ENCODE measurements at places on chromosomes 4 and X. TPM values are rescaled to one million over a fixed set of nuclear protein-coding genes. Genes with fewer than 3 reads are reported as not detected.

Gene TMA16
- 11.9 TPM for total RNA-seq

DNA sequence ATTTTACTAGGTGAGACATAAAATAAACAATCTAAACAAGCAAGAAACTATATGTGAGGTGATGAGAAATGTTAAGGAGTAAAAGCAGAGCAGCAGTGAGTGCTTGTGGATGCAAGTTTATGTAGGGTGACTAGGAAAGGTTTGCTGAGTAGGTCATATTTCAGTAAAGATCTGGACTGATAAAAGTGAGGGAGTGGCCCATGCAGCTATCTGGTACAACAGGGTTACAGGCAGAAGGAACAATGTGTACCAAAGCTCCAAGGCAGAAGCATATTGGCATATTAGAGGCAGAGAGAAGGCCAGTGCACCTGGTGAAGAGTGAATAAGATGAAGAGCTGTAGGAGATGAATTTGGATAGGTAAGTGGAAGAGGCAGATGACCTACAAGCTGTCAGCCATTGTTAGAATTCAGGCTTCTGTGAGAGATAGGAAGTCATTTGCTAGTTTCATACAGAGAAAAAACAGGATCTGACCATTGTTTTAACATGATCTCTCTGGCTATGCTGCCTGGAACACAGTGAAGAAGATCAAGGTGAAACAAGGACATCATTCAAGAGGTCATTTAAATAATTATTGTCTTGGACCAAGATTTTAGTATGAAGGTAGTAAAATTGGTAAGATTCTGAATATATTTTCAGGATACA is 274.6 kb downstream of the ANKRD50 start:
- DNase-seq: no peak
- no peak overlapping the region for H3K4me3 ChIP-seq
- H3K36me3 ChIP-seq: no peaks in the 10 kb centered on the region
- no peak overlapping the region for H3K27ac ChIP-seq
- H3K27me3 ChIP-seq: no peaks in the 10 kb centered on the region

- H3K27me3 ChIP-seq: no peaks in the 10 kb centered on the region
- no peaks in the 10 kb centered on the region for H3K36me3 ChIP-seq
- H3K4me3 ChIP-seq: peak overlapping the region; percentile 91
- H3K4me1 ChIP-seq: peaks cover 6% of the 10 kb centered on the region
These were observed 737 bp downstream of the NELFA start for GRCh38 chr4:2007804-2008670.

Gene TCEAL3
- 11.4 TPM for total RNA-seq

GRCh38 chrX:131763674-131764073 is 219.8 kb downstream of the OR13H1 start:
- peak overlapping the region; percentile 7 for H3K4me3 ChIP-seq
- no peak for DNase-seq
- H3K36me3 ChIP-seq: no peaks in the 10 kb centered on the region
- no peak overlapping the region for H3K27ac ChIP-seq
- no peaks in the 10 kb centered on the region for H3K4me1 ChIP-seq

Gene GRIA3
- total RNA-seq: 3.8 TPM

- DNase-seq: no peak
- H3K36me3 ChIP-seq: no peaks in the 10 kb centered on the region
- peak overlapping the region; percentile 75 for H3K27ac ChIP-seq
- H3K4me3 ChIP-seq: no peak overlapping the region
- peaks cover 4% of the 10 kb centered on the region for H3K4me1 ChIP-seq
- no peaks in the 10 kb centered on the region for H3K27me3 ChIP-seq
These were observed 3.1 kb upstream of the SETD7 start for GRCh38 chr4:139559089-139559479.
